ENCODE measurements at places on chromosomes 7 and 10. TPM values are rescaled to one million over a fixed set of nuclear protein-coding genes. Genes with fewer than 3 reads are reported as not detected.

Gene AGMO
- not detected for total RNA-seq

Gene AFAP1L2
- 0.77 TPM for total RNA-seq

Gene CPA4
- 10.1 TPM for total RNA-seq

Gene TNS3
- total RNA-seq: 72.3 TPM

Gene EGFR
- 64.6 TPM for total RNA-seq

Gene FAM13C
- total RNA-seq: 0.63 TPM

Gene NDUFB2
- total RNA-seq: 296 TPM

Gene H2BK1
- not detected for total RNA-seq

Gene TACR2
- total RNA-seq: not detected

Gene OPALIN
- not detected for total RNA-seq

Gene CDHR1
- not detected for total RNA-seq

All from PC-3 (cell line).